ENCODE measurements at places on chromosomes 2 and 18.

- DNase-seq, result peak; percentile 59
Measured at GRCh38 chr18:3451989-3452749, 2.2 kb downstream of the TGIF1 start.

GRCh38 chr18:76495006-76495370, at the start of gene ZNF516:
TSS of gene ZNF516 (minus strand) at chr18:76495242. CDS start at chr18:76443054, 52,188 bp downstream.
- no peak for DNase-seq

GRCh38 chr2:205706769-205707381, 24.6 kb downstream of the NRP2 start:
- no peak for DNase-seq

GRCh38 chr18:57649556-57650500, 28.2 kb upstream of the NARS1 start:
- DNase-seq, result no peak

GRCh38 chr2:98380203-98380535, 33.9 kb downstream of the CNGA3 start:
- no peak for DNase-seq

DNA sequence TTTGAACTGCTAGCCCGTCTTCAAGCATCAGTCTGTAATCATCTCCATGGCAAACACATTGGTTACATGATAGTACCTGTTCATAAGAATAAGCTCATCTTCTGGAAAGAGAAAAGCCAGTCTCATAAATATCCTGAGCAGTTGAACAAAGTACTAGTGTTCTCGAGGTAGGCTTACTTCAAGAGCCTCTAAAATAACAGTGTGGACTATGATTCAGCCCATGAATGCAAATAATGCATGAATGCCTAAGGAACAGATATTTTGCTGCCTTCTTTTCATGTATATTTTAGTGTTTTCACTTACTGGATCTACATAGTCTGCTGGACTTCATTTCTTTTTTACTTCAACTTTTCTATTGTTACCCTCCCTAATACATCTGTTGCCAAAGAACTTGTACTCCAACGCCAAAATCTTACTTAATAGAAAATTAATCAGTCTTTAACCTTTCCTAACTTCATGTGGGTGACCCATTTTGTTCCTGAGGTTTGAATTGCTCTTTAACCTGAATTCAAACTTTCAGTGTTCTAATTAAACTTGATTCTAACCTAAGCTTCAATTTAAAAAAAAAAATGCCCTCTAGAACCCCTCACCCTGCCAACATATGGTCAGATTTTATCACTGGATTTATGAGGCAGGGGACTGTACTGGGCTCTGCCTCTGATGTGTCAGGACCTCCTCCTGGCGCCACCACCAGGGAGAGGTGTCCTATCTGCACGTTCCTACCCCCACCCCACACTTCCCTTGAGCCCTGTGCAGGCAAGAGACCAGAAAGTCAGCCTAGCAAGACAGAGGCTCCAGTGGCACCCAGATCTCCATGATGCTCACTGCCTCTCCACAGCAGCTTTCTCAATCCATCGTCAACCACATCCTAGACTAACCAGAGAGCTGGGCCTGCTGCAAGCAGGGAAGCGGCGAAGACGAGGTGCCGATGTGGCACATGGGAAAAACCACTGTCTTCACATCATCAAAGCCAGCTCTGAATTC, 264.7 kb upstream of the ID2 start:
- DNase-seq, result no peak

DNA sequence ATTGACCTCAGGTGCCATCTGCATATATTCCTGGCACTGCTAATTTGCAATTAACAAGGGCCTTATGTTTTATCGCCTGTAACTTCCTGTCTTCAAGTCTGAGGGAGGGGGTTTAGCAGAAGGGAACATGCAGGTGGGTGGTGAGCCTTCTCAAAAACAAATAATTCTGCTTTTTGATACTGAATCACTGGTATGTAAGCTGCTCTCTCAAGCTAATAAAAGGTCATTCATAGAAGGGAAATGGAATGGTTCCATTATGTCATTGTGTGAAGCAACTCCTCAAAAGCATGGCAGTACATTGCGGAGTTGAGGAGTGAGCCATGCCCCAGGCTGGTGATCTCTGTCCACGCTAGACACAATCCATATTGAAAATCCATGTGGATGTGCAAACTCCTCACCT, 414.8 kb upstream of the ID2 start:
- no peak for DNase-seq

GRCh38 chr2:141856215-141856919, 274.4 kb downstream of the LRP1B start:
- DNase-seq, result no peak

GRCh38 chr2:231977430-231977829, 15.9 kb downstream of the DIS3L2 start:
- DNase-seq, result no peak

GRCh38 chr18:73669297-73669696, 478.3 kb downstream of the FBXO15 start:
- no peak for DNase-seq

DNA sequence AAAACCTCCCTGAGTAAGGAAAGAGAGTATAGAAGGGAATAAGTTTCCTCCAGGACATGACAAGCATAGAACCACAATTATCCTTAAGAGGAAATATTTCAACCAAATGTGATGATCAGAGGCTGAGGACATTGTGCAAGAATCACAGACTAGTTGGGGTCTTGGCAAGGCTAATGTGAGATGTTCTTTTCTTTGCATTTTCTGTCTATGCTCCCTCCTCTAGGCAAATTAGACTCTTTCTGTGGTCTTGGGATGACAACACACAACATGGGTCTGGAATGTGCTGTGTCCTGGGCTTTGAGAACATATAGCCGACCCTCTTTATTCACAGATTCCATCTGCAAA, 32.0 kb upstream of the IL1RL1 start:
- DNase-seq, result no peak

- no peak for DNase-seq
Measured at GRCh38 chr2:72423756-72424155, 276.1 kb upstream of the CYP26B1 start.

DNA sequence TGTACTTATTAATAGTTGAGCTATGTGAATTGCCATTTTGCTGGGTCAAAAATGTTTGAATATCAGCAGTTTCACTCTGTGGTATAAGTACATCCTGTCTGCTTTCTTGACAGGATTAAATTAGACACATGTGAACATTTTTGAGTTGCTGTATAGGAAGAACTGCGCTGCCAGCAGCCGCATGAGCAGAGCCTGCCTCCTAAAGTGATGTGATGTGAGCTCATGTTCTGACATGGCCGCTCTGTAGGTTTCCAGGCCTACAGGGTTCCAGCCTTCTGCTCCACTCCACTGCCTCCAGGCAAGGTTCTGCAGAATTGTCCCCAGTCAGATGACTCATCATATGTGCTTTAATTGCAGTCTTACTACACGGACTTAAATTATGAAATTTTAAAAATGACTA, 119.7 kb upstream of the NFATC1 start:
- DNase-seq, result no peak

DNA sequence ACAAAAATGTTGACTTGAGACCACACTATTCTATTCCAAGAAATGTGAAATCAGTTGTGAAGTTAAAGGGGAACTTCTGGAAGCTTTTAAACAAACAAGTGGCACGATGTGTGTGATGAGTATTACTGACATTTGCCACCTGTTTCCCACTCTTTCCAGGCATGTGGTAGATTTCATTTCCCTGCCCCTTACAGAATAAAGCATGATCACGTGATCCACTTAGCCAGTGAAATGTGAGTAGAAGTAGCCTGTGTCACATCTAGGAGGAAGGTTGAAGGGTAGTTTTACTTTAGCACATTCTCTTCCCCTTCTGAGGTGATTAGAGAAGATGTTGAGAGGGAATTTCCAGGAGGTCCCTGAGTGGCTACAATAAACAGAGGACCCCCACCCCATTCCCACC, 3.8 kb downstream of the COL4A4 start:
- DNase-seq, result no peak

DNA sequence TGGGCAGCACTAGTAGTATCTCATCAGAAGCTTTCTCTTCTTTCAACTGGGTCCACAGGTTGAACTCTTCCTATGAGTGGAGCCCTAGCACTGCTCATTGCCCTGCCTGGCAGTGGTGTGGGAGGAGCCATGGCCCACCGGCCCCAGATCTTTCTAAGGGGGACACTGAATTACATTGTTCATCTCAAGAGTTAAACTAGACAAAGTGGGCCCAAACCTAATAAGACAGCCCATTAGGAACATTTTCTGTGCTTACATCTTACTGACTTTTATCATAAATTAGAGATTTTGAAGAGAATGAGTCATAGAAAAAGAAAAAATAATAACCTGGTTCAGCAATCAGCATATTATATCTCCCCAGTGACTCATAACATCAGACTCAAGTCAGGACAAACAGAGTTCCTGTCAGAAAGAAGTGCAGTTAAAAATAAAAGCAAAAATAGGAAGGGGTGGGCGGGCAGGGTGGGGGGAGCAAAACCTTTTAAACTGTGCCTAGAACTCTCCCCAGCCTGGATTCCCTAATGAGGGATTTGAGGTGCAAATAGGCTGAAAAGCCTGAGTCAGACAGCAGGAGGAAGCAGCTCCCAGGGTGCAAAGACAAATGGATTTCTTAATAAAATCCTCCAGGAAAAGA, 161.6 kb upstream of the TRIB2 start:
- DNase-seq, result no peak

DNA sequence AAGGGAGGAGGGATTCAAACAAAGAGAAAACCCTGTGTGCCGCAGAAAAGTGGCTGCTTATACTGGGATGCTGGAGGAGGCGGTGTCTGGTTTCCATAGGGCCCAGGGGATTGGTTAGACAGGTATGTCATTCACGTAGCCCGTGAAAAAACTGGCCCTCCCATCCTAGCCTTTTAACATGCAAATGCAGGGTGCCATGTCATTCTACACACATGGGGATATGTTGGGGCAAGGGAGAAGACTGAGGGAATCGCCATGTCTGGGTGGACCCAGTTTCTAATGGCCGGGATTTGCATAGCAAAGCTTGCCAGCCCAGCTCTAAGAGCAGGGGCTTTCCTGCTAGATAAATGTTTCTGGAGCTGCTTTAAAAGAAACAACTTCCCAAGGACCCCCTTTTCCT, 8.2 kb upstream of the RNU2-63P start:
- no peak for DNase-seq

DNA sequence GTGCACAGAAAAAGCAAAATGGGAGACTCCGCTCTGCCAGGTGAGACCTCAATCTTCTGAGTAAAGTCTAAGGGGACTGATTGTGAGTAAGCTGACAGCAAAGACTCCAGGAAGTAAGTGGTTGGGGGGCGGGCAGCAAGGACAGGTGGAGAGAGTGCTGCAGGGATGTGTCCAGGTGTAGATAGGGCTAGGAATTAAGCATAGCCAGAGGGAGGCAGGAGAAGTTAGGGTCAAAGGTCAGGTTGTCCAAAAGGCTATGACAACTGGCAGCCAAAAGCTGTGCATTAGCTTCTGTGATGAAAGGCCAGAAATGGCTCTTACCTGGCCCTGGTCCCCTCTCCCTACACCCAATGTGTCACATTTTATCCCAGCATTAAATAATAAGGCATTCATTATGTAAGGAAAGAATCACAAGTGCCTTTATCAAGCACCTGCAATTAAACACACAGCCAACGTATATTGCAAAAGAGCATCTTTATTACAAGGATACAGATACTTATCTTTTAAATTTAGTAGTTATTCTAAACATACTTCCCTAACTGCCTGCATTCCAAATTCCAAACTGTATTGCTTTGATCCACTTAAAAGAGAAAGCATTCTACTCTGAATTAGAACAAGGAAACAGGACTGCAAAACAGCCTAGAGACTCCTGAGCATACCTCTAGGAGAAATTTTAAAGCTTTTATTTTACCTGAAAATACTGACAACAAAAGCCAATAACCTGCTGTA, 247.9 kb downstream of the IRS1 start:
- no peak for DNase-seq

DNA sequence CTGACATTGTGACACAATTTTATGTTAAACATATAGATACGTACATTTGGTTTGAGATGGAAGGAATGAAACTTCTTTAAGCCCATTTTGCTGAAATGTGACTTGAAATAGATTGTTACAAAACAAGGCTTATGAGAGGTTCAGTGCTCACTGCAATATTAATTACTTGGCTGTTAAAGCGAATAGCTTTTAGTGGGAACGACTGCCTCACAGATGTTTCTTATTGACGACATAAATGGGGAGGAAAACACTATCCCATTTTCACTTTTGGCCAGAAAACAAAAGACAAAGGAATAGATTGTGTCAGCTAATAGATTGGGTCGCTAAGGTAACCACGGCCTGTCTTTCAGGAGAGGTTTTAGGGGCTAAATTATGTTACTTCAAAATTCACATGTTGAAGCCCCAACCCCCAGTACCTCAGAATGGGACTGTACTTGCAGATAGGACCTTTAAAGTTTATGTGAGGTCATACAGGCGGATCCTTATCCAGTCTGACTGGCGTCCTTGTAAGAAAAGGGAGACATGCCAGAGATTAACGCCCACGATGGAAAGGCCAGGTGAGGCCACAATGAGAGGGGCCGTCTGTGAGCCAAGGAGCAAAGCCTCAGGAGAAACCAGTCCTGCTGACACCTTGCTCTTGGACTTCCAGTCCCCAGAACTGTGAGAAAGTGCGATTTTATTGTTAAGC, 10.8 kb downstream of the INPP1 start:
- DNase-seq, result no peak

GRCh38 chr18:64380117-64380516, 231.2 kb upstream of the LINC00305 start:
- DNase-seq, result no peak

DNA sequence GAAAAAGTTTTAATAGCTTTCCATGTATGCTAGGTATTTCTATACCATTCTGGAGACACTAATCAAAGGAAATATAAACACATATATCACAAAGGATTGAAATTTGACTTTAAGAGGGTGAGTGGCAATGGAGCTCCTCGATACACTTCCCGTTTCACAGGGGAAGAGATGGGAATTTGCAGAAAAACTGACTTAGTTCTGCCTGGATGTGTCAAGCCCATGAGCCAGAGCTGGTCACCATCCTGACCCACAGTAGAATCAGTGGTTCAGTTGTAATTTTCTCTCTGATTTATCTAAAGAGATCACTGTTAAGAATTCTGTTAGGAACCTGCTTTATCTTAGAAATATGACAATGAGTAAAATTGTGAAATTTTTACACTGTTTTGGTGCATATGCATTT, 34.2 kb downstream of the PLCL1 start:
- no peak for DNase-seq

GRCh38 chr18:13259701-13260100, 41.1 kb downstream of the LDLRAD4 start:
- DNase-seq, result no peak

GRCh38 chr2:15731889-15732271, 140.2 kb downstream of the DDX1 start:
- no peak for DNase-seq

DNA sequence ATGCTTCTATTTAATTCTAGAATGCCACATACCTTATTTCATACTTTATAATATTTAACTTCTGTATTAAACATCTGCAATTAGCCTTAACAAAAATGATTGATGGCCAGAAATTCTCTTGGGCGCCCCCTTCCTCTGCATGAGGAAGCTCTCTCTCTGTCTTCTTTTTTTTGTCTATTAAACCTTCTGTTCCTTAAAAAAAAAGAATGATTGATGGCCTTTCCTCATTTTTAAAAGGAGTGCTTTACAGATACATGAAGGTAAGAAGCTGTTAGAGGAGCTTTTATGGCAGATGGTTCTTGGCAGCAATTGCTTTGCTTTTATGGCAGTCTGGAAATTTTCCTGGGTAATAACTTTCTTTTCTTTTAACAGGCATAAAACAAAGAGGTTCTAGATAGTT, 526.9 kb downstream of the SLC4A3 start:
- DNase-seq, result no peak
